GM19239 (cell line): ENCODE measurements at places on chromosomes 6 and 20.

GRCh38 chr20:31667315-31668285, 29.9 kb downstream of the COX4I2 start:
- no peak for DNase-seq

DNA sequence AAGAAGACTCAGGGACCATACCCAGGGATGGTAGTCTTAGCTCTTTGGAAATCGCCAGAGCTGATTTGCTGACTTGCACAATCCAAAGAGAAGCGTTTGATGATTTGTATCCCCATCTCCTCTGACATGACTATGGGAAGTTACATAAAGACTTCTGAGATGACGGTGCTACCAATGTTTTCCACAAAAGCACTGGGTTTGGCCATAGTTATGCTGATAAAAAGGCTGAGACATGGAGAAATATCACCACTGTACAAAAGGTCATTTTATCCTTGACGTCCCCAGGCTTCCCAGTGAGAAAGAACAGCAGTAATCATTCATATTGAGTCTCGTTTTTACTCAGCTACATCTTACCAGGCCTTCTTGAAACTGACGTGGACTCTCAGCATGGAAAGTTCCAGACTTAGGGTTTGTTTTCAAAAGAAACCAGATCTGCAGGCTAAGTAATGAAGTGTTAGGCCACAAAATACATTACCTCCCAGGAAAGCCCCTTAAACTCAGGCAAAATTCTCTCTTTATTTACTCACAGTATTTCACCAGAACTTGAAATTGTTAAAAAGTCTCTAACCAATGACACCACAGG, 370.3 kb upstream of the JARID2 start:
- no peak for DNase-seq

DNA sequence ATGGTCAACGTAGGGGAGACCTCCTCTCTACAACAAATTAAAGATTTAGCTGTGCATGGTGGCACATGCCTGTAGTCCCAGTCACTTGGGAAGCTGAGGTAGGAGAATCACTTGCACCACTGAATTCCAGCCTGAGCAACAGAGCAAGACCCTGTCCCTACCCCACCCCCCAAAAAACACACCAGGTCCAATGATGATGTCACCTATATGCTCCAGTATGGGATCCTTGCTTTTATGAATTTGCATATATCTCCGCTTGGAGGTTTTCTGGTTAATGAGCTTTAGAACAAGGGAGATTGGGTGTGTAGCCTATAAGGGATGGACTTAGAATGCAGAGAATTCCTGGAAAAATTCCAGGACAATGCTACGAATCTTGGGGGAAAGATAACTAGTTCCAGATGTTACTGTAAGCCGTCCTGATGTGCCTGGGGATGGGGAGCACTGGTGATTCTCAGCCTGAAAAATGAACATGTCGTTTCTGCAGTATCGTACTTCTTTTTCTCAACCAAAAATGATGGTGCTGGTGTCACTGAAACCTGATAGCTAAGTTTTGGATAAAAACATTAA, 61.1 kb downstream of the ZBTB2 start:
- DNase-seq: no peak

- no peak for DNase-seq
Observed at GRCh38 chr6:321158-321438, 28.8 kb downstream of the DUSP22 start.

DNA sequence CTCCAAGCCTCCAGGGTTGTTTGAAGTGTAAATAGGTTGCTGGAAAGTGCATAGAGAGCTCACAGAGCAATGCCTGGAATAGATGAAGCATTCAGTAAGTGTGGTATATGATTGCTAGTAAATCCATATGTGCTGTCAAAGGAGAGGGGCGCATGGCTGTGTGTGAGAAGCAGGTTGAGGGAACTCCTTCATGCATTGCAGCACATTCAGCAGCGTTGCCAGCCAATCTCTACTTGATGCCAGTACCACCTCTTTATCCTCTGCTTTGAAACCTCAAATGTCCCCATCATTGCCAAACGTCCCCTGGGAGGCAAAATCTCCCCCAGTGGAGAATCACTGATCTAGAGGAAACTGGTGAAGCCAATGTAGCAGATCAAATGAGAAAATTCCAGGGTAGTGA, 82.7 kb upstream of the RALGAPA2 start:
- DNase-seq: no peak

- DNase-seq: no peak
Observed at GRCh38 chr6:52691718-52692117, 20.8 kb downstream of the TMEM14A start.

GRCh38 chr20:35845561-35845960, 73.7 kb downstream of the PHF20 start:
- no peak for DNase-seq

DNA sequence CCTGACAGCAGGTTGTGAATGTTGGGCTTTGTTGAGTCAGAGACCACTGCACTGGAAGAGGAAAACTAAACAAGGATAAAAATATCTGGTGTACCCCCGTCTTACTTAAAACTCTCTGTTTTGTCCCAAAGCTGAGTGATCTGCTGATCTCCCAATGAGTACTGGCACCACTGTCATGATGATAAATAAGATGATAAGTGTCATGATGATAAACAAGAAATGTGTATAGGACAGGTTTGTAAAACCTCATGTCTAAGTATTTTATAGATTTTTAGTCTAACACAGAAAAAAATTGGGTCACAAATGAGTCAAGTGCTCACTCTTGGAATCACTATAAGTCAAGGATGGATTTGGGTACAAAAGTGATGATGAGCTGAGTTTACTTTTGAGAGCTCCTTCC, 8.5 kb upstream of the SIM1 start:
- DNase-seq: no peak

GRCh38 chr6:145070791-145071190, 664.5 kb downstream of the EPM2A start:
- DNase-seq: no peak

- no peak for DNase-seq
Observed at GRCh38 chr6:78483553-78484197, 383.7 kb upstream of the IRAK1BP1 start.

- DNase-seq: no peak
Observed at GRCh38 chr20:15759594-15759993, 813.7 kb downstream of the KIF16B start.

GRCh38 chr6:73579851-73580246, 59.0 kb upstream of the EEF1A1 start:
- no peak for DNase-seq

GRCh38 chr6:20808924-20809323, 274.7 kb downstream of the CDKAL1 start:
- DNase-seq: no peak

- no peak for DNase-seq
Observed at GRCh38 chr6:158279615-158280014, 32.6 kb upstream of the TULP4 start.

GRCh38 chr6:160356074-160356744, 8.0 kb downstream of the SLC22A3 start:
- no peak for DNase-seq

DNA sequence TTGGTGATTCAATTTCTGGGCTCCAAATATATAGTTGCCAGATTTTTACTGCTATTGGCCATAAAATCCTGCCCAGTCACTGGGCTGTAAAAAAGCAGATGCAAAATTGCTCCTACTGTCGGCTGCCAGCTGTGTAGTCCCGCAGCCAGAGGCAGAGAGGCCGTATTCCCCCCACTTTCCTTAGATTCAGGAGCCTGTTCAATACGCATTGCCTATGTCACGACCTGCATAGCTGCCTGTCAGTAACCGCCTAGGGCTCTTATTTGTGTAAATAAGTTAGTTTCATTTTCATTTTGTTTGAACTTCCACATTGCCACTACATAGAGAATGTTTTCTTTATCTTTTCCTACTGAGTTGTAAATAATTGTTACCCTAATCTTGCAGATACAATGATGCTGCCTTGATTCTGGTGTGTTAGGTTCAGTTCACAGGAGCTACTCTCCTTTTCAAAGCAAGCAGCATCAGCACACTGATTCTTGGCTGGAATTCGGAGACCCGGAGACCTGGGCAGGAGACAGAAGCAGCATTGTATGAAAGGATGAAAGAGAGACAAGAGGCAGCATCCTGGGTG, 46.0 kb upstream of the UST start:
- DNase-seq: peak; percentile 61

- peak; percentile 19 for DNase-seq
Observed at GRCh38 chr6:8006208-8006607, 58.0 kb downstream of the BLOC1S5 start.

DNA sequence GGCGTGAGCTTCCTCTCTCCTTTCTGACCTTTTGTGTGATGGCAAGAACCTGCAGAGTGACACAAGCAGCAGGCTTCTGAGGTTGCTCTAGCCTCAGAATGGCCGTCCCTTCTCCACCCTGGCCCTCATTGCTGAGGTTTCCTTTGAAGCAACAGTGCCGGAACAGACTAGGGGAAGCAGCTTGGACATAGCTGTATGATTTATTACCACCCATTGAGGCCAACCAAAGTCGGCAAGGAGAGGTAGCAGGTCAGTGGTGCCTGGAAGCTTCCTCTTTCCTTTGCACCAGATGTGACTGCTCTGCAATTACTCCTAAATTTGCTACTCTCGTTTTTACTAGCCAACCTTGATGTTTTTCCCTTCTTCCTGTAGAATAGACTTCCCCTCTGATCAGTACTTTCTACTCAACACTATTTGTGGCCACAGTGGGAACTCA, 31.4 kb downstream of the PTPN1 start:
- no peak for DNase-seq

GRCh38 chr20:57998276-57998675, 230.2 kb downstream of the ANKRD60 start:
- DNase-seq: no peak

DNA sequence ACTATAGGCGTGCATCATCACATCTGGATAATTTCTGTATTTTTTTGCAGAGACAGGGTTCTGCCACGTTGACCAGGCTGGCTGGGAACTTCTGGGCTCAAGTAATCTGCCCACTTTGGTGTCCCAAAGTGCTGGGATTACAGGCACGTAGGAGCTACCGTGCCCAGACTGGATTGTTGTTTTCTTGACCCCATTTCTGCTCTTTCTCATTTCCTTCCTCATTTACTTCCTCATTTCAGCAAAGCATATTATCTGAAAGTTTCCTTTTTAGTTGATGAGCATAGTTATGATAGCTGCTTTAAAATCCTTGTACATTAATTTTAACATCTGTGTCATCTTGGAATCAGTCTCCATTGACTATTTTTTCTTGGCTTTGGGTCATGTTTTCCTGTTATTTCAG, 301.0 kb upstream of the RUNX2 start:
- no peak for DNase-seq

GRCh38 chr20:1674361-1674760, 16.8 kb upstream of the SIRPG start:
- DNase-seq: no peak

GRCh38 chr20:20518263-20518662, 150.4 kb downstream of the INSM1 start:
- no peak for DNase-seq

DNA sequence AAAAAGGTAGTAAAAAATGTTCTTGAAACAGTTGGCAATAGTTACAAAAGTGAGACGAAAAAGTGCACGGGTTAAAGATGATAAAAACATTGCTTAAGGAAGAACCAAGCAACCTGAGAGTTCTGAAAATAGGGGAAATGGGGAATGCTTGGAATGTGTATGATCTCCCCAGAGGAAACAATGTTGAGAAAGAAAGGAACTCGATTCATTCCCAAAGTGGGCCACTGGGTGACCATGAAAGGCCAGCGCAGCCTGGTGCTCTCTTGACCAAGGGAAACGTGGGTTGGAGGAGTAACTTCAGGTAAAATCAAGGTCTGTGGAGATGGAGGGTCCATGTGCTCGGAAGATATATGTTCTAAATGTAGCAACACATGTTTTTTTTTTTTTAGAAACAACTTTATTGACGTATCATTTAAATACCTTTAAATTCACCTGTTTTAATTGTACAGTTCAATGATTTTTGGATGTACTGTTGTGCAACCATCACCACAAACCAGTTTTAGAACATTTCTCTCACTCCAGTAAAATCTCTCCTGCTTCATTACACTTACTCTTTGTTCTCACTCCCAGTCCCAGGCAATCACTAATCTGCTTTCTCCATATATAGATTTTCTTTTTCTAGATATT, 34.5 kb upstream of the CEP85L start:
- DNase-seq: no peak

- no peak for DNase-seq
Observed at GRCh38 chr6:127481111-127481510, 21.9 kb upstream of the KIAA0408 start.

DNA sequence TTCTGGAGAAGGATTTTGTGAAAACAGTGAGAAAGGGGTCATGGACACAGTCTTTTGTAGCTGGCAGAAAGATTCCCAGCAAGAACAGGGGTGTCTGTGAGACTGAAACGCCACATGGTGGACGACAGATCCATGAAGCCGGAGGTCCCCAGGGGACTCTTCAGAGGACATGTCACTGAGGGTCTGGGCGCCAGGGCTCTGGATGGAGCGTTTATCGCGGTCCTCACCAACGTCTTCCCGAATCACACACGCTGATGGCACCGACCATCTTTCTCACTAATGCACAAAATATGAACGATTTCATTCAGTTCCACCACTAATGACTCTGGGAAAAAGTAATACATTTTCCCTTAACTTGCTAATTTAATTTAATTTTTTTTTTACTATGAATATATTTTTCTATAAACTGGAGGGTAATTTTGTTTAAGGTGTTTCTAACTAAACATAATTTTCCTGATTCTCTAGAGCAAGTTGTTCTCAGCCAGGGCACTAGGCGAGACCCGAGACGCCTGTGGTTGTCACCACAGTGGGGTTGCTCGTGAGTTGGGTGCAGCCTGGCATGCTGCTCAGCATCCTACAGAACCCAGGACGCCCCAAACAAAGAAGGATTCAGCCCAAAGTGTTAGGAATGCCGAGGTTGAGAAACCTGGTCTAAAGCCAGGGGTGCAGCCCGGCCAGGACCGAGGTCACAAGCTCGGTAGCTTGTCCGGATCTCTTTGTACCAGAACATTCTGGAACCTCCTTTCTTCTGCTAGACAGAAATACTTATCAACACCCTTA, 306.2 kb downstream of the TAF4 start:
- DNase-seq: no peak

GRCh38 chr6:100121854-100122609, 128.0 kb upstream of the MCHR2 start:
- DNase-seq: no peak

- peak; percentile 13 for DNase-seq
Observed at GRCh38 chr6:25556516-25556915, 95.5 kb upstream of the SCGN start.

DNA sequence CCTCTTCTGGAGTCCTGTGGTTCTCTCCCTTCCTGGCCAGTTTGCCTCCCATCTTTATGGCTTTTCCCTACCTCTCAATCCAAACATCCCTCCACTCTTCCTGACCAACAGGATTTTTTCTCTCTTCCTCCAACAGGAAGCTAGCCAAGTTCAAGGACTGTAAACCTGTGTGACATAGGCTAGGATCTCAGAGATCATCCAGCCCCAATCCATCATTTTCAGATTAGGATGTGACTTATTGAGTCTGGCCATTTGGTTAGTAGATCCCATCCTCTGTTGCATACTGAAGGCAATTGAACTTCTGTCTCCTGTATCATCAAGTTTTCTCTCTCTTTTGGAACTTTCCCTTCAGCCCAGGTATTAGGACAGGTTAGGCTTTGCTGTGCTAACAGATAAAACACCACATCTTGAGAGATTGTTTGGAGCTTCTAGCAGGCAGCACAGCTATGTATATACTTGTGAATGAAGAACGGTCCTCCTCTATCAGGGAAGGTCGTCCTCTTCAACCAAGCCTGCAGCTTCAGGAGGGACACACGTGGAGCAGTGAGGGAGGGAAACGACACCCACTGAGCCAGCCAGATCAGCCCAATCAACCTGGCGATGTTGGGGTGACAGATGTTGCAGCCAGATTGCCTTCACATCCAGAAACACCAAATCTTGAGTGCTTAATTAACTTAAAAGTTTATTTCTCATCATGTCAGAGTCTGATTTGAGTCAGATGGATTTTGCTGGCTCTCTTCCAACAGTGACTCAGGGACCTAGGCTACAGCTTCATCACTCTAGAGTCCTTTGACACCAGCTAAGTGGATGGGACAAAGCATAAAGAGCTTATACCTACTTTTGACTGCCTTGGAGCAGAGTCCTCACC, 106.8 kb downstream of the GJA10 start:
- no peak for DNase-seq
